ENCODE measurements at places on chromosomes 12 and 14.

GRCh38 chr12:20822925-20823324 lies 12.4 kb downstream of the SLCO1B3 start:
- DNase-seq = no peak

DNA sequence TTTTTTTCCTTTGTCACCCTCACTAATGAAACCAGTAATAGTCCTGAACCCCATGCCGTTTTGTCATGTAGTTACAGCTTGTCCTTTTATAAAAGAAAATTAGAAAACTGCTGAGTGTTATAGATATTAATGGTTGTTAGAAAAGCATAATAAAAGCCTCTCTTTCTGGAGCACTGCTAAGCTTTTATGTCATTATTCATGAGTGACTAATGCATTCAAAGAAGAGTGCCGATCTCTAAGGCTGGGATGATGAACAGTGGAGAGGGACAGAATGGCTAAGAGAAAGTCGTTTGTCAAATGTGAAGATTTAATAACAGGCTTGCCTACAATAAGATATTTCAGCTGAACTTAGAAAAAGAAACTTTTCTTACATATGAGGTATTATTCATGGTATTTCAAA lies 121.6 kb downstream of the MGAT4C start:
- no peak for DNase-seq

DNA sequence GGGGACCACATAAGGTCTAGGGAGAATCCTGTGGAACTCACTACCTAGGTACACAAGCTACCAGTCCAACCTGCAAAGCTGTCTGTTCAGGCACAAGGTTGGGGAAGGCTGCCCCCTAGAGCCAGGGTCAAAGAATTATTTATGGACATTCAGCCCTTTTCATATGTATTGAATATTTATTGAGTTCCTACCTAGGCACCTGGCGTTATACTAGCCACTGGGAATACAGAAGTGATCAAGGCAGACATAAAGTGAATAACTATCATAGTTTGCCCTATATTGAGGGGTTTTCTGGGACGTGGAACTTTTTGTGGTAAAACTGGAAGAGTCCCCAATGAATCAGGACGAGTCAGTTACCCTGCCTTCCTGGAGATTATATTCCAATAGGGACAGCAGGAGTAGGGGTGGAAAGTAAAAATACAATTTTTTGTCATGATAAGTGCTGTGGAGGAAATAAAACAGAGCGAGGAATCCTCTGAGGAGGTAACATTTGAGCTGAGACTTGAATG lies 5.8 kb upstream of the SLC48A1 start:
- DNase-seq = peak; percentile 87

DNA sequence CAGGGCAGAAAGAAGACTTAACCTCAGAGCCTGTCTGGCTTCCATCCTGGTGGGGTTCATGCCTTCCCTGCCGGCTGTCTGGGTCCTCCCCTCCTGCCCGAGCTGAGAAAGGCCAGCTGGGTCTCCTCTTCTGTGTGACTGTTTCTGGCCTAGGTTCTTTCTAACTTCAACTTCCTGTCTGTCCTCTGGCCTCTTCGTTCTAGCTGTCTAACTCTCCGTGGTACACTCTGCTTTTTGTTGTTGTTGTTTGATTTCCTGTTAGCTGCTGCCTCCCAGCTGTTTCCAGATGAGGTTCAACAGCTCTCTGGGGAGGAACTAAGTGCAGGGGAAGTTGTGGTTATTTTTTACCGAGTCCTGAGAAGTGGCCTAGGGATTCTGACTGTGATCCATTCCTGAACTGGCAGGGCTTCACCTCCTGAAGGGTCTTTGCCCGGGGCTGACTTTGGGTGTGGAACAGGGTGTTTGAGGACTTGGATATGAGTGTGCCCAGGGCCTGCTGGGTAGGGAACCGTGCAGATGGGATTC lies 3.2 kb downstream of the MLXIP start:
- DNase-seq = no peak

DNA sequence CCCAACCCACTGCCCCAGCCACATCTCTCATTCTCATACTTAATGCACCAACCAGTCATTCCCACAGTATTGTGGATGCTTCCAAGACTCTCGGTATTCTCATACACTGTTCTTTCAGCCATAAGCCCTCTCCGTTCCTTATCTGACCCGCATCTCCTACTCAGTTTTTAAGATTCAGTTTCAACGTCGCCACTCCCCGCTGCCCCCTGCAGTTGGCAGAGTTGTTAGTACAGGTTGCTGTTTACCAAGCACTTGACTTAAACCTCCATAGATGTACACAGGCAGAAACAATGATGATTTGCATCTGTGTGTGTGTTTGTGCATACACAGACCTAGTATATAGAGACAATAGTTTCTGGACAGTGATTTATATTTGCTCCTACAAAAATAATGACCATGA lies 40.2 kb downstream of the PAH start:
- DNase-seq = no peak

- no peak for DNase-seq
Observed at GRCh38 chr14:50892255-50892654, 20.4 kb downstream of the ABHD12B start.

GRCh38 chr12:5022465-5023061 lies 21.1 kb upstream of the KCNA5 start:
- DNase-seq = peak; percentile 68

GRCh38 chr14:35938770-35939169 lies 112.6 kb downstream of the BRMS1L start:
- DNase-seq = no peak

DNA sequence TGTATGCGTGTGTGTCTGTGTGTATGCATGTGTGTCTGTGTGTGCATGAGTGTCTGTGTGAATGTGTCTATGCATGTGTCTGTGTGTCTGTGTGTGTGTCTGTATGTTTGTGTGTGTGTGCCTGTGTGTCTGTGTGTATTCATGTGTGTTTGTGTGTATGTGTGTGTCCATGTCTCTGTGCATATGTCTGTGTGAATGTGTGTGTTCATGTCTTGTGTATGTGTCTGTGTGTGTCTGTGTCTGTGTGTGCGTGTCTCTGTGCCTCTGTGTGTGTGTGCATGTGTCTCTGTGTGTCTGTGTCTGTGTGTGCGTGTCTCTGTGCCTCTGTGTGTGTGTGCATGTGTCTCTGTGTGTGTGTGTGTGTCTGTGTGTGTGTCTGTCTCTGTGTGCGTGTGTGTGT lies 82.4 kb downstream of the NINJ2 start:
- DNase-seq = no peak

GRCh38 chr12:55985341-55985740 lies 11.5 kb downstream of the RAB5B start:
- DNase-seq = no peak

- DNase-seq = no peak
Observed at GRCh38 chr14:35163384-35163783, 41.0 kb downstream of the PRORP start.

- DNase-seq = no peak
Observed at GRCh38 chr14:105507247-105507646, 16.2 kb downstream of the TEDC1 start.

GRCh38 chr12:59828521-59828920 lies 232.7 kb downstream of the SLC16A7 start:
- no peak for DNase-seq

DNA sequence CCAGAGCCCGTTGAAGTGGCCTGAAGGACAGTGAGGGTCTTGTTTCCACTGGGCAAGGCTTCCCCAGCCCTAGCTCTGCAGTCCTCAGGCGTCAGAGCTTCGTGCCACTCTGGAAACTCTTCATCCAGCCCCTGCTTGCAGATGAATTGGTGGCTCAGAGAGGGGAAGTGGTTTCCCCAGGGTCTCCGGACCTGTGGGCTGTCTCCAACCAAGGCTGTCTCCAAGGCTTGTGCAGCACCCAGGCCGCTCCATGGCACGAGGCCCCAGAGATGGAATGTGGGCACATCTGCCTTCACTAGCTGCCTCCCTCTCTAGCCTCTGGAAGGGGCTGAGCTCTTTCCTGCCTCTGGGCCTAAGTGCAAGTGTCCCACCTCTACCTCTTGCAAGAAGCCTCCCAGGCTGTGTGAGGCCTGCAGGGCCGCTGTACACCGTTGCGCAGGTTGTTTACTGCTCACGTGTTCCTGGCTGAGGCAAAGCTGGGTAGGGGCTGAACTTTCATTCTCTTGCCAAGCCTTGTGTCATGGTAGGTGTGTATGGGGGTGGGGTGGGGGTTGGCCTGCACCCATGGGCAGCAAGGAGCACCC lies 11.1 kb downstream of the RIN3 start:
- no peak for DNase-seq

GRCh38 chr14:95291859-95292542 lies 27.7 kb downstream of the CLMN start:
- DNase-seq = no peak

DNA sequence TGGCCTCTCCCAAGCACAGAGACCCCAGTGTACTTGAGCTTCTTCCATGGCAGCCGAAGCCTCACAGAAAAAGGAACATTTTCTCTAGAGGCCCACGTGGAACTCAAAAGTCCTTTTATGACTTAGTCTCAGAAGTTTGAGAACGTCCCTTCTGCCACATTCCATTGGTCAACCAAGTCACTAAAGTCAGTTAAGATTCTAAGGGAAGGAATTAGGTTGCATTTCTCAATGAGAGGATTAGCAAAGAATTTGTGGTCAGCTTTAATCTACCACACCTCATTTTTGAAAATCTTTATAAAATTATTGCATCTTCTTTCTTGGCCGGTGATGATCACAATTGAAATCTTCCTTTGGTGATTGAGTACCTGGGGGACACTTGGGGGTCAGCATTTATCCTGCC lies 279.9 kb upstream of the TBX3 start:
- no peak for DNase-seq

GRCh38 chr14:81235096-81235495 lies 14.3 kb upstream of the GTF2A1 start:
- no peak for DNase-seq

DNA sequence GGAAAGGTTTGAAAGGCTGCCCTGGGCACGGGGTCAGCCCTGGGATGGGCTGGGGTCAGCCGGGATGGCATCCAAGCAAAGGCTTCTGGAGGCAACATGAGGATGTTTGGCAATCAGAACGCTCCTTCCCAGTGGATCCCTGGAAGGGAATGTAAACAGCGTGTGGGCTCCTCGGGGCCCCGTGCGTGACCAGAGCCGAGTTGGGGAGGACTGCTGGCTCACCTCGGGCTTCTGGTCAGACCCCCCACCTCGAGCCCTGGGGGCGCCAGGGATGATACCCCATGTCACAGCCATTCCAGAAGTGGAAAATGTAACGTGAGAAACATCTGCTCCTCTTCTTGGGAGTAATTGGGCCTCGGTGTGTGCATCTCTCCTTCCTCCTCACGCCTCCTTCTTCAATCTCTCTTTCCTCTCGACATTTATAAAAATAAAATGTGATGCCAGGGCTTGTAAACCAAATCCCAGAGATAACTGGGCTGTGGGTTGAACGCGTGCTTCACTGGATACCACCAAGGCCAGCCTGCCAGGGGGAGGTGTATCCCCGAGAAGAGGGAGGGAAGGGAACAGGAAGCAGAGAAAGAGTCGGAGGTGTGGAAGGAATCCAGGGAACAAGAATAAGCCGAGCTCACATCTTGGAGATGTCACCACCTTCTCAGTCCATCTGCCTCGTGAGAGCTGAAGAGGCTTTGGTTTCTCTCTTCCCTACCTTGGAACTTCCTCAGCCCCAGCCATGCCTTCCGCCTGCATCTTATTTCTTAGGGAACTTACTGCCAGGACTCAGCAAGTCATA lies 144.8 kb downstream of the NUAK1 start:
- DNase-seq = no peak

DNA sequence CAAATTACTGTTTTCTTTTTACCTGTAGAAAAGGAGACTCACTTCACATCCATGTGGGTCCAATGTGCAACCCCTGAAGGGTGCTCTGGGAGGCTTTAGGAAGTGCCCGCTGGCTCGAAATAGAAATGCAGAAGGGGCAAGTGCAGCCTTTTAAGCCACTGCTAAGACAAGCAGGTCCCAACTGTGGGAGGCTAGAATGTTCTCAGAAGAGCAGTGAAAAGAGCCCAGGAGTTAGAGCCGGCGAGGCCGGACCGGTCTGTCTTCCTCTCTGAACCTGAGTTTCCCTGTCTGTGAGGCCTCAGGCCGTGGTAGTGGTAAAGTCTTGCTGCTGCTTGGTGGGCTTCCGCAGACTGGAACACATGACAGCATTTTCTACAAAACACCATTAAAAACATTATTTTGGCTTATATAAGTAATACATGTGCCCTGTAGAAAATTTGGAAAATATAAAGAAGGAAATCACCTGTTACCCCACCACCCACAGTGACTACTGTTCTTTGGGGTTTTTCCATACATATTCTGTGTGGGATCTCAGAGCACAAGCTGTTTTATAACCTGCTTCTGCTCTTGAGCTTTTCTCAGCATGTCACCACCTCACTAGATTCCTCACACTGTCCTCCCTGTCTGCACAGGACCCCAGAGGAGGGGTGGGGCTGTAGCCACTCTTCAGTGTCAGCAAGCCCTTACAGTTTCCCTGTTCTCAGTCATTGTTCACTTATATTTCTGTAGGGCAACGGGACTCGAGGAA lies 6.0 kb downstream of the CKB start:
- DNase-seq = no peak

GRCh38 chr12:53624956-53625355 lies 1.2 kb downstream of the ATF7 start:
- DNase-seq = no peak

DNA sequence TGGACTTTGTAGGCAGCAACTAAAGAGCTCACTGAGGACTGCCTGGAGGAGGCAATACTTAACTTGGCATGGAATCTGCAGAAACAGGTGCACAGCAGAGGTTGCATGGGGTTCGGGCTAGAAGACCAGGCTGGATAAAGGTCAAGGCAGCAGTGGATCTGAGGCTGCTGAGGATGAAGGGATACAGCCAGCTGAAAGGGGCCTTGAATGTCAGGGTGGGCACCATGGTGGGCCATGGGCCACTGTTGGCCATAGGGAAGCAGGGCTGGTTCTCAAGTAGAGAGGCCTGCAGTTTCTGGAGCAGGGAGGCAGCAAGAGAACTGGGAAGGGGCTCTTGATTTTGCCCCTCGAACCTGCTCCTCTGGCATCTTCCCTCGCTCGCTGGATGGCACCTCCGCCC lies 55.5 kb downstream of the C14orf132 start:
- DNase-seq = no peak

GRCh38 chr14:53032161-53032803 lies 81.4 kb upstream of the FERMT2 start:
- DNase-seq = no peak

- DNase-seq = no peak
Observed at GRCh38 chr12:93292213-93292612, 85.5 kb upstream of the NUDT4 start.

GRCh38 chr12:75665216-75665615 lies 153.8 kb upstream of the KRR1 start:
- DNase-seq = no peak

- no peak for DNase-seq
Observed at GRCh38 chr12:67871231-67871630, 118.0 kb upstream of the IFNG-AS1 start.

GRCh38 chr12:92085040-92085735 lies 60.5 kb downstream of the BTG1 start:
- no peak for DNase-seq

DNA sequence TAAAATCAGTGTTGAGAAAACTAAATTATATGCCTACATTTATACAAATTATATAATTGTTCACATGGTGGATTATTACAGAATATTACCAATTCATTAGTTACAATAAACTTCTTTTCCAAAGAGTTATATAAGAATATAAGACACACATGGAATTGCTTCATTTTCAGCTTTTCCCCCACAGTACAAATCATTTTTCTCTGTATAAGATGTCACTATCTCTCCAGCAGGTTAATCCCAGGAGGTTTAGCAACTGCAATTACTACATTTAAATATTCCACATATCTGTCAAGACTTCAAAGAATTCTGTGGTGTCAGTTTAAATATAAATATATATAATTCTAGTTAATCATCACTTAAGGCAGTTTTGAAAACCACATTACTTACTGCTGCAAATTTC lies 59.6 kb upstream of the G2E3 start:
- DNase-seq = no peak

- no peak for DNase-seq
Observed at GRCh38 chr14:99924379-99924778, 131.2 kb downstream of the EML1 start.

- DNase-seq = no peak
Observed at GRCh38 chr14:53226553-53226952, 73.4 kb upstream of the DDHD1 start.
